Stimulated activated CD4-positive, alpha-beta T cell treated with anti-CD3 and anti-CD28 coated beads, Interleukin-2, amount 100 ng/mL, for 24 hours (primary cell): ENCODE measurements at places on chromosomes 3 and 15.

DNA sequence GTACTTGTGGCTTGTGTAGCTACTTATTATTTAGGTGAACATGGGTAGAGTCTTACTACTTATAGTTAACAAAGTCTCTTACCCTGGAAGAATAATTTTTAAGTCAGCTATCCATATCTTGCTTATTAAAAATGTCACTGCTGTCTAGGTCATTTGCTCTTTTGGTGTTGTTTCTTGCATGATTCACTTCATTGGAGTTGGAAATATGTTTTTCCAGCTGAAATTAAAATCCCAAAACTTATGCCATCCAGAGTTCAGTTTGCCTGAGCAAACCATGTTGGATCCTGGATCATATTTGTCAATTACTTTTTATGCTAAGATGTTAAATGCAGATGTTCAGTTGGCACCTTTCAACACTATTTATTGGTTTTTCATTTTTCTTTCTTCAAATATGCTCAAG lies 421.0 kb upstream of the RBMS3 start:
- no peak for DNase-seq

GRCh38 chr3:52433996-52434479 lies 10.9 kb downstream of the SEMA3G start:
- DNase-seq: no peak

GRCh38 chr3:65177960-65178376 lies 490.2 kb upstream of the ADAMTS9 start:
- no peak for DNase-seq

DNA sequence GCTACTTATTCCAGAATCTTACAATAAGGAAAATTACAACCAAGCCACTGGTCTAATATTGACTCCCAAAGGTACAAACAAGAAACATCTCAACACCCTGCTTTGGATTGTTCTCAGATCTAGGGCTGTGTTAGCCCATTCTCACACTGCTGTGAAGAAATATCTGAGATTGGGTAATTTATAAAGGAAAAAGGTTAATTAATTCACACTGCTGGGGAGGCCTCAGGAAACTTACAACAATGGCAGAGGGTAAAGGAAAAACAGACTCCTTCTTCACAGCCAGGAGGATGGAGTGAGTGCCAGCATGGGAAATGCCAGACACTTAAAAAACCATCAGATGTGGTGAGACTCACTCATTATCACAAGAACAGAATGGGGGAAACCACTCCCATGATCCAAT lies 208.3 kb downstream of the ULK4 start:
- no peak for DNase-seq

DNA sequence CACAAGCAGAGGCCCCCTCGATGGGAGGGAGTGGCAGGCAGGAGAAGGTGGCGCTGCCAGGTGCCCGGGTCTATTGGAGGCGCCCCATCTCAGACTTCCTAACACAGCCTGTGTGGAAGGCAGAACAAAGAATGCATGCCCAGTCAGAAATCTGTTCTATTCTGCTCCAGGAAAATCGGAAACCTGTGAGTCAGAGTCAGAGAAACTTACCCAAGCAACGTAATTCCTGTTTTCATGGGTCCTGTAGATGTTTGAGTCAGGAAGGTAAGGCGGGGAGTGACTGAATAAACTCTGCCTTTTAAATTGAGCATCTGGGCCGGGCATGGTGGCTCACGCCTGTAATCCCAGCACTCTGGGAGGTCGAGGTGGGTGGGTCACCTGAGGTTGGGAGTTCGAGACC lies 13.7 kb downstream of the MAP6D1 start:
- no peak for DNase-seq

DNA sequence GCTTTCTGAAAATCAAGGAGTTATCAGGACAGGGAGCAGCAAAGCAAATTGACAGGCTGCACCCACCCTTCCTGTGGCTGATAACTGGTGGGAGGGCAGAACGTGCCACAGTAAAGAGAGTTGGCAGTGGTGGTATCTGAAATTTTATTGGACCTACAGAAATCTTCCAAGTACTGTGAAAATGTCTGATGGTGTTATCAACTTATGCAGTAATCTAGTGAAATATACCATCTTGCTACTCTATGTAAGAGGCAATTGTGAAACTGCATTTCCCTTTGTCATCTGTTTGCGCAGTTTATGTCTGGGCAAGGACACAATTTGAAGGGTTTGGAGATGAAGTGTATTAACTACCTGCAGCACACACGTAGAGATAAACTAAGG lies 1.5 kb downstream of the PLCL2 start:
- DNase-seq: no peak

GRCh38 chr3:147943265-147943945 lies 534.2 kb downstream of the ZIC1 start:
- DNase-seq: no peak

GRCh38 chr3:152271501-152272236 lies 2.9 kb downstream of the MBNL1 start:
- DNase-seq: no peak

DNA sequence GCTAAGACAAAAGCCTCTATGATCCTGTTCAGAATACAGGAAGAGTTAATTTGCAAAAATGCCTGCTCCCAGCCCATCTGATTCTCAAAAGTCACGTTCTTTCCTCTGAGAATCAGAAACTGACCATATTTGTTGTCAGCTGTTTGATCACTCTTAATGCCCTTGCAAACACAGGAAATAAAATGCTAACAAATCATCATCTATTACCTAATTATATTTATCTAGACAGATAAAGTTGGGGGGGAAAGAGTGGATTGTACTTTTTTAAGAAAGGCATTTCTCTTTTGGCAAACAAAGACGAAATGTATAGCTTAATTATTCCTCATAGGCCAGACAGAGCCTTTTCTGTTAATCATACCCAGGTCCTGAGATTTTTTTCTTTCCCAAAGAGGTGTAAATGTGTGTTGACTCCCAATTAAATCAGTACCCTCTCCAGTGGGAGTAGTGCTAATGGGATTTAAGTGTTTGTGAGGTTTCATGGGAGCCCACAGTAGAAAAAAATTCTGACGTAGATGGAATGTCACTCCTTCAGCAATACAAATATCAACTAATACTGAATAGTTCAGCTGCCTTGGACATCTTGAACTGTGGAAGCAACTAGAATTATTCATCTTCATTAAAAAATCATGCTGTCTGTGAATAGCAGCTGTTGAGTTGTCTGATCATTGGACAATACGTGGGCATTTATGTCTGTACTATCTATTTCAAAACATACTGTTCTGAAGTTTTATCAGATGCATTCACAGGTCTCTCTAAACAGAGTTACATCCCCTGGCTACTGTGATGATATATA lies 22.5 kb upstream of the BNIP2 start:
- DNase-seq: no peak

DNA sequence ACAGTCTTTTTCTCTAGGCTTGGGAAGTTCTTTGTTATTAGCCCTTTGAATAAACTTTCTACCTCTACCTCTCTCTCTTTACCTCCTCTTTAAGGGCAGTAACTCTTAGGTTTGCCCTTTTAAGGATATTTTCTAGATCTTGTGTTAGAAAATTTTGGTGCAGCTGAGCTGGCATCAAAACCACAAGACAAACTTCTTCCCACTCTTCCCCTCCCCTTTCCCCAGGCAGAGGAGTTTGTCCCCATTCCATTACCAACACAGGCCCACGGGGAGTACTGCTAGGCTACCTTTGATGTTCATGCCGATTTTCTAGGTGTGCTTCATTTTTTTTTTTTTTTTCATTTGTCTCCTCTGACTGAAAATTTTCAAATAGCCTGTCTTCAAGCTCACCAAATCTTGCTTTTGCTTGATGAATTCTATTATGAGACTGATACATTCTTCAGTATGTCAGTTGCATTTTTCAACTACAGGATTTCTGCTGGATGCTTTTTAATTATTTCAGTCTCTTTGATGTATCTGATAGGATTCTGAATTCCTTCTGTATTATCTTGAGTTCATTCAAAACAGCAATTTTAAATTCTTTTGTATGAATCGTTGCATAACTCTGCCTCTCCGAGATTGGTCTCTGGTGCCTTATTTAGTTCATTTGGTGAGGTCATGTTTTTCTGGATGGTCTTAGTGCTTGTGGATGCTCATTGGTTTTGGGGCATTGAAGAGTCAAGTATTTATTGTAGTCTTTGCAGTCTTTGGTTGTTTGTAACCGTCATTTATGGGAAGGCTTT lies 112.0 kb downstream of the UBE2E2 start:
- DNase-seq: no peak

DNA sequence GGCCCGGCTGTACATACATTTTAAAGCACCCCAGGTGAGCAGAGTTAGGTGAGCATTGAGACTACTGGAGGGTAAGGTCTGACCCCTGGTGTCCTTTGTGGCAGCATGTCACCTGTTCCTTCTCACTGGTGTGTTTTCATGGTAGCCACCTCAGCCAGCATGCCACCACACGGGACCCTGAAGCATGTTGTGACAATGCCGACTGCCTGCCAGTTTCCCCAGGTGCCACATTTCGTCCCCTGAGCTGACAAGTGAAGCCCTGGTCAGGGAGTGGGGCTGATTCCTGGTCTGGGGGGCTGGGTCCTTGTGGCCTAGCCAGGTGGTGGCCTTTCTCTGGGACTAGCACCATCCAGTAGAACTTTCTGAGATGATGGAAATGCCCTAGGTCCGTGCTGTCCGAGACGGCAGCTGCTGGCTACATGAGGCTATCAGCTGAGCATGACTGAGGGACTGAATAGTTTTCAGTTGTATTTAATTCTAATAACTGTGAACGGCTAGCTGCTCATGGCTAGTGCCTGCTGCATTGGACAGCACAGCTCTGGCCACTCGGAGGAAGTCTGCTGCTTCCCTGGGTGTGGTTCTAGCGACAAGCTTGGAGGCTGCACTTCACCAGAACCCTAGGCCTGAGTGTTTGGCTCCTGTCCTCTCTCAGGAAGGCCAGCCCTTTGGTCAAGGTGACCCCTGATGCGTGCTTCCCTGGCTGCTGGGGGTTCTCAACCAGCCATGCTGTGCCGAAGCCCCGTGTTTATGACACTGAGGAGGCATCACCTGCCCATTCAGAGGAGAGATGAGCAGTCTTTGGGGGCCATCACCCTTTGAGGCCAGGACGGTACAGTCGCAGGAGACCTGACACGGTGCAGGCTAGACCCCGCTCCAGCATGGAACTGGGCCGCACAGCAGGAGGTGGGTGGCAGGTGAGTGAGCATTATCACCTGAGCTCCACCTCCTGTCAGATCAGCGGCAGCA lies 3.9 kb downstream of the C3orf22 start:
- peak; percentile 13 for DNase-seq

GRCh38 chr15:60648928-60649679 lies 170.2 kb upstream of the ICE2 start:
- no peak for DNase-seq

- DNase-seq: peak; percentile 63
These were observed 16.0 kb upstream of the CPEB1 start for GRCh38 chr15:82663186-82663600.
